Stimulated activated CD8-positive, alpha-beta memory T cell treated with anti-CD3 and anti-CD28 coated beads, Interleukin-7, amount 100 ng/mL, for 4 hours (primary cell): ENCODE measurements at places on chromosomes 11 and 22.

GRCh38 chr22:35905894-35906293, 122.7 kb downstream of the RBFOX2 start:
- DNase-seq, result no peak

- no peak for DNase-seq
Measured at GRCh38 chr11:1844221-1845094, 5.7 kb downstream of the TNNI2 start.

DNA sequence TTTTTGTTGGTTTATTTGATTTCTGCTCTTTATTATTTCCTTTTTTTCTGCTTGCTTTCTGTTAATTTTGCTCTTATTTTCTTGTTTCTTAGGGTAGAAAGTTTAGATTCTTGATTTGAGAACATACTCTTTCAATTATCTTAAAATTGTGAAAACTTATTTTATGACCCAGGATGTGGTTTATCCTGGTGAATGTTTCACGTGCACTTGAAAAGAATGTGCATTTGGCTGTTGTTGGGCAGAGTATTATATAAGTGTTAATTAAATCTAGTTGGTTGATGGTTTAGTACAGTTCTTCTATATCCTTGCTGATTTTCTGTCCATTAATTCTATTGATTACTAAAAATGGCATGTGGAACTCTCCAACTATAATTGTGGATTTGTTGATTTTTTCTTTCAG, 66.9 kb upstream of the NARS2 start:
- DNase-seq, result no peak

DNA sequence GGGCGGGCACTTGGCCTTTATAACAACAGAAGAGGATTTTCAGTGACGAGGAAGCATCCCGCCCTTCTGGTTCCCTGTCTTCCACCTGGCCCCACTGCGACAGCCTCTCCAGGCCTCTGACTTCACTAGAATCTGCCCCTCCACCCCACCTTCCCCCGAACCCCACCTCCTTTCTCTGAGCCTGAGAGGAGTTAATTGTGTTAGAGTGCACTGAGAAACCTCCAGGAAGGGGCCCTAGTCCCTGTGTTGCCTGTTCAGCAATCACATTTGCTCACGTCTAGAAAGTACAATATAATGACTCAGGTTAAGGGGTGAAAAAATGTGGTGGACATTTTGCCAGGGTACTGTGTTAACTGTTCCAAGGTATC, 38.8 kb downstream of the PTPRJ start:
- DNase-seq, result no peak

GRCh38 chr11:32836946-32837345, 7.2 kb downstream of the PRRG4 start:
- DNase-seq, result no peak

GRCh38 chr11:118206391-118207031, 18.3 kb downstream of the JAML start:
- DNase-seq, result no peak

DNA sequence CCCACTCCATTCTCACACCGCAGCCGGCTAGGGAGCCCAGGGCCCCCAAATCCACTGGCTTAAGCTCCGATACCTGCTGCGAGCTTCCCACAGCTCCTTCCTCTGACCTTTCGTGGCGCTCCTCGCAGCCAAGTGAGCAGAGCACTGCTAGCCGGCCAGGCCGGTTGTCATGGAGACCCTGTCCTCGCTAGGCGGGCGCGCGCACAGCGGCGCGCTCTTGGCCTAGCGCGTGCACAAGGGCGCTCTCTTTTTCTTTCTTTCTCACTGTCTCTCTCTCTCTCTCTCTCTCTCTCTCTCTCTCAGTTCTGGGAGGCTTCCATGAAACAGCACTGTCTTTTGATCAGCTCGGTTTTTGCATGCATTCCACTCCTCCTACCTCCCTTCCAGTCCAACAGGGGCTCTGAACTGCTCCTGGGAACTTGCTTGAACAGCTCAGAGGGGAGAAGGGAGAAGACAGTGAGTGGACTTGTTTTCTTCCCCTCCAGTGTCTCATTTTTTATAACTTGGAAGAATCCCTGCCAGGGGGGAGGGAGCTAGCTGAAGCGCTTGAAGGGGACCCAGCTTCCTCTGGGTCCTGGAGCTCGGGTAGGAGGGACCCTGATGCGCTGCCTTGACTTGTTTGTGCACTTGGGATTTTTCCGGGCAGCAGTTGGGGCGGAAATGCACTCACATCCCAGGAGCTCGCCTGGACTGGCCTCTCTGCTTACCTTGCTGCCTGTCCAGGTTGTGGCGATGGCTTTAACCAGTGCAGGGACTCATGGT, 100.3 kb upstream of the AKIP1 start:
- DNase-seq, result no peak

- DNase-seq, result no peak
Measured at GRCh38 chr11:67441731-67442351, 1.4 kb downstream of the CORO1B start.

DNA sequence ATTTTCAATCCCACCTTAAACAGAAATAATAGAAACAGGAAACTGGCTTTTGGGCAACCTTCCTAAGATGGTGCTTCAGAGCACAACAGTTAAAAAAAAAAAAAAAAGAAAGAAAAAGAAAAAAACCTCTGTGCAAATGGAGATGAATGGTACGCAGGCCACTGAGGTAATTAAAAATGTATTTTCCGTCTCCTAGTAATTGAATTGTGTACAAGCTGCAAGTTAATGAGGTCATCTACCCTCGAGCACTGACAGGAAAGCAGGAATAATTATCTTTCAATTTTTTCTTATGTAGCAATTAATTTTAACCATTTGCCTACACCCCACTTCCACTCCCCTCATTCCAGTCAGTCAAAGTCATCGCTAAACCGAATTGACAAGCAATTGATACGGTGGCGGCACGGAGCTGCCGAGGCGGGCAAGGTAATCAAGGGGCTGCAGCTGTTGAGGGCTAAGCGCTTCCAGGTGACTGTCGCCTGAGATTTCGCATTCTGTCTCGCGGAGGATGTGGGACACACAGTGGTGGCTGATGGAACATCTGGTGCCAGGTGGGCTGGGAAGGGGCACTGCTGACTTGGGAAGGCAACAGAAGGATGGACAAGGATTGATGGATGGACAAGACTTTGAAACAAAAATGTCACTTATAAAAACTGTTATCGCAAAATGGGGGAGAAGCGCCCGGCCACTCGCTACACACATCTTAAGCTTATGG, 109.4 kb downstream of the RCN1 start:
- DNase-seq, result no peak

DNA sequence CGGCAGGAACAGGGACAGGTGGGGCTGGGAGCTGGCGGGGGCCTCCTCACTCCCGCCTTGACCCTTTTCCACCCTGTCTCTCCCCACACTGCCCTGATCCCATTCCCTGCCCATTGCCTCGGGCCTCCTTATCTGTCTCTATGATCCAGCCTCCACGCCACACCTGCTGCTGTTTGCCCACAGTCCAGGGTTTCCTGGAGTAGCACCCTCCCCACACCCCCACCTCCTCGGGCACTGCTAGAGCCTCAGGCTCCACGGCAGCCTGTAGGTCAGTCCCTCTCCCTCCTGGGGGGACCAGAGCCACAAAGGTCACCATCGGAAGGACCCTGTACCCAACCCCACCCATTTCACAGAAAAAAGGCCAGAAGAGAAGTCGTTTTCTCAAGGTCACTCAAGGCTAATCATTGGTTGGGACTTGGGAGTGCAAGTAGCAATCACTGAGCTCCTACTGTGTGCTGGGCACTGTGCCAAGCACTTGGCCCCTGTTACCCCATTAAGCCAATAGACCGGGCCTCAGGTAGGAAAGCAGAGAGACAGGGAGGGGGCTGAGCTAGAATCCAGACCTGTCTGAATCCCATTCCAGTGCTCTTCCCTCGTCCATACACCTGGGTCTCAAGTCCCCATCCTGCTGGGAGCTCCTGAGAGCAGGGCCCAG, 71.8 kb downstream of the PDE2A start:
- DNase-seq, result no peak

DNA sequence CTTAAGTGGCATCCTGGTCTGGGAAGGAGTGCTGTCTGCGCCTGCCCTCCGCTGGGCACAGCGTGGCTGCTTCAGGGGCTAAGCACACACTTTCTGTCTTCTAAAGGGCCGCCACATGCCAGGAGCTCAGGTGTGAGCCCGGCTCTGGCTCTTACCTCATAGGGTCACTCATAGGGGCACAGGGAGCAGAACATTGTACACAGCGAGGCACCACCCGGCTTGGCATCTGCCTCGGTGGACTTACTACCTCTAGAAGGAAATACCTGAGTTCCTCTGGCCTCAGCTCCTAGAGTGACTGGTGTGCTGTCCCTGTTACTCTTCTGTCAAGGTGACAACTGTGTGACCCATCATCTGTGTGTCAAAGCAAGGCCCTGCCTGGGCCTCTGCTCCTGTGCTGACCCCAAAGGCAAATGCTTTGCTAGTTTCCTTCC, 13.4 kb downstream of the NEAT1 start:
- no peak for DNase-seq

DNA sequence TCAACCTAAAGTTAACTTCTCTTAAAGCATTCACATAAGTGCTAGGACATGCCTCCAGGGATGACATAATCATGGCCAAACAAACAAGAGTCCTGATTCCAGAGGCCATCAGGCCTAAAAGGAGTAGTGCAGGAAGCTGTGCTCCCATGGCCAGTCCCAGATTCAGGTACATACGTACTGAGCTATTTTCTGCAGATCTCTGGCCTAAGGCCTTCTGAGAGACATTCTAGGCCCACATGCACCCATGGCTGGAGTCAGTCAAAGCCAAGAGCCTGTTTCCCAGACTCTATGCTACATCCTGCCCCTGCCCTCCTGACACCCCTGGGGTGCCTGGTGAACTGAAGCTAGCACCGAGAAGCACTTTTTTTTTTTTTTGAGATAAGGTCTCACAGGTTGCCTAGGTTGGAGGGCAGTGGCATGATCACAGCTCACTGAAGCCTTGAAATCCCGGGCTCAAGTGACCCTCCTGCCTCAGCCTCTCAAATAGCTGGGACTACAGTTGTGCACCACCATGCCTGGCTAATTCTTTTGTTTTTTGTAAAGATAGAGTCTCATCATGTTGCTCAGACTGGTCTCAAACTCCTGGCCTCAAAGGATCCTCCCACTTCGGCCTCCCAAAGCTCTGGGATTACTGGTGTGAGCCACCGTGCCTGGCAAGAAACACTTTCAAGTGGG, 553 bp downstream of the CD3D start:
- no peak for DNase-seq

- no peak for DNase-seq
Measured at GRCh38 chr11:13984616-13985450, 22.3 kb downstream of the SPON1 start.

GRCh38 chr11:15374418-15374817, 259.7 kb downstream of the INSC start:
- no peak for DNase-seq

DNA sequence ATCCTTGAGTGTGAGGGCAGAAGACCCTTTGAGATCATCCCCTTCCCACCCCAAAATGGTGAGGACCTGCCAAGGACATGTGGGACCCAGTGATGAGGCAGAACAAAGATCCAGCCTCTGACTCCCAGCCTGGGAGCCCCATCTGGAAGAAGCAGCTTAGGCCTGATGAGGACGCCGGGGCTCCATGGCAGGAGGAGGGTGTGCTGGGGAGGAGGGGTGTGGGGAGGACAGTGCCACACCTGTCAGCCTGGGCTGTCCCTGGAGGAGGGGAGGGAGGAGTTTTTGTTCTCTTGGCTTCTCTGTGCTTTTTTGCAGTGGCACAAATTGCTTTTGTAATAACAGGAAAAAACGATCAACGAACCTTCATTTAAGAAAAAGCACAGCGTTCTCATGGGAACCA, 44.4 kb upstream of the DAGLA start:
- DNase-seq, result no peak

- no peak for DNase-seq
Measured at GRCh38 chr11:47148903-47149531, 27.7 kb downstream of the ARFGAP2 start.

- no peak for DNase-seq
Measured at GRCh38 chr11:6617315-6617781, 1.9 kb downstream of the TPP1 start.

DNA sequence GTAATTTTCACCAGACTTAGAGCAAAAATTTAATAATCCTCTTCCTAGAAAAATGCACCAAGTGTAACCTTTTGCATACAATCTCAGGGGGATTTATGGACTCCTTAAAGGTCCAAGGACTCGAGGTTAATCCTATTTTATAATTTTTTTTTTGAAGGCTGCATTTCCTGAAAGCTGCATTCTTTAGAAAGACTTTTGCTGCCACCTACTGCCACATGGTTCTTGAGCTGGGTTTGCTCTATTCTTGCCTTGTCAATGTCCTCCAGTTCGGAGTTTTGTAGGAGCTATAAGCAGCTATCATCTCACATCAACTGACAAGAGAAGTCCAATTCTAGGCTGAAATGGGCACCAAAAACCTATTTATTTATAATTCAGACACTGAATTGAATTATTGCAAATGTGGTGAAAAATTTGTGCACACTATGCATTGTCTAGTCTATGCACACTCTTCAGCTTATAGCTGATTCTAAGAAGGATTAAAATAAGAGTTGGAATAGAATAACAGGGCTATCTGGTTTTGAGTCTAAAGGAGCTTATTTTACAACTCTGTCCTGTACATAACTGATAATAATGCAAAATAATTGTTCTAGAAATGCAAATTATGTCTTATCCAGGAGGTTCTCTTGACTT, 31.3 kb downstream of the TRAF6 start:
- no peak for DNase-seq

- no peak for DNase-seq
Measured at GRCh38 chr11:73716153-73717056, 44.5 kb downstream of the RAB6A start.
